Stimulated activated CD8-positive, alpha-beta memory T cell treated with anti-CD3 and anti-CD28 coated beads, Interleukin-7, amount 100 ng/mL, for 1 hour (primary cell): ENCODE measurements at places on chromosomes 4 and X.

- no peak for DNase-seq
These were observed 59.6 kb downstream of the LNX1 start for GRCh38 chr4:53531585-53532224.

- no peak for DNase-seq
These were observed 58.1 kb downstream of the FAM13A start for GRCh38 chr4:88998891-88999290.

DNA sequence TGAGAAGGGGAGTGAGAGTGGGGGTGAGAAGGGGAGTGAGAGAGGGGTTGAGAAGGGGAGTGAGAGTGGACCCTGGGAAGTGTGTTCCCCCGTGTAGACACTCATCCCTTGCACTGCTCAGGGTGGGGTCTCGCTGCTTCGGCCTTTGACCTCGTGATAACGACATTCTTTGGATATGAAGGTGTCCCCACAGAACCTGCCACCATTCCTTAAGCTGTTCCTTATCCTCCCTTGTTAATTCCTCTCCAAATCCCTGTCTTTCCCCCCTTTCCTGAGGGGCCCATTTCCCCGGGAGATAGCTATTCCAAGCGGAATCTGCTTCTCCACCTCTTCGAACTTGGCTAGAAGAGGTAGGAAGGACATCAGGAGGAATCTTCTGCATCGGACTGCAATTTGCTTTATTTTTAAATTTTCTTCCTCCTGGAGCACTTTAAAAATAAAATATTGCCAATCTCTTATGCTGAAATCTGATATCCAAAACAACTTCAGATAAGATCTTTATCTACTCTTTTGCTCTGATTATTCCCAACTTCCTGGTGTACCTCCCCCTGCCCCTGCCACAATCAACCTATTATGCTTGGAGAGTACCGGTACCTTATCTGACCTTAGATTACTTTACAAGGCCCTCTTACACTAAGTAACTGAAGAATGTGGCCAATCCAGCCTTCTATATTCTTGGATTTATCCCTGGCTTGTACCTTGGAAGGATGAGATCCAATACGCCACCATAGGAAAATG lies 15.6 kb downstream of the TRIML1 start:
- DNase-seq: no peak

GRCh38 chr4:109718759-109719158 lies 11.1 kb downstream of the PLA2G12A start:
- DNase-seq: no peak

GRCh38 chr4:187903106-187903505 lies 92.5 kb upstream of the ZFP42 start:
- DNase-seq: no peak

DNA sequence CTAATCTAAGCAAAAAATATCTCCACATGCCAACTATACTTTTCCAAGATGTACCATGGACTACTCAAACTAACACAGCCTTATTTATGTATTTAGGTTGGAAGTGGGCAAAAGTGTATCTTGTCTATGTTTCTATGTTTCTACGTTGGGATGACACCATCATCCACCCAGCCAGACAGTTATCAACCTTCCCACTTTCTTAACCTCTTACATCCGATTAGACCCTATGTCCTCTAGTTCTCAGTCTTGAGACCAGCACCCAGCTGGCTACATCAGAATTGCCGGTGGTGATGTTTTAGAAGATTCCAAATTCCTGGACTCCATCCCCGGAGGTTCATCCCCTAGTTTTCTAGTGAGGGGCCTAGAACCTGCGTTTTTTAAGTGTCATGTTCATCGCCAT lies 1.0 kb upstream of the AASDH start:
- DNase-seq: no peak

DNA sequence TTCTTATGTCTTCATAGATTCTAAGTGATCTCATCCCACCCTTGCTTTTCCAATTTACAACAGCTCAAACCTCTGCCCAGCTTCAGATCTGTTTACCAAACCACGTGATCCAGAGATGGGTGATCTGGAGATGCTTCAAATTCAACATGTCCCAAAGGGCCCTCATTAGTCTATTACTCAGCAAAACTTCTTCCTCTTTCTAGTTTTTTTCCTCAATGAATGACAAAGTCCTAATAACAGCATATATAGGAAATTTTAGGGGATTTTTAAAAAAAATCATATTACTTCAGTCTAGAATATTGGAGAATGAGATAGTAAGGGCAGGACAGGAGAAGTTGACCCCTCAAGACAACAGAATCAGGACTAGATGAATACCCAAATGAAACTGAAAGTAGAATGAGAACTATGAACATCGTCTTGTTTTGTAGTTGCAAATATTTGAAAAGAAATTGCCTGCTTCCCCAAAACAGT lies 127.1 kb downstream of the CFAP299 start:
- DNase-seq: no peak

DNA sequence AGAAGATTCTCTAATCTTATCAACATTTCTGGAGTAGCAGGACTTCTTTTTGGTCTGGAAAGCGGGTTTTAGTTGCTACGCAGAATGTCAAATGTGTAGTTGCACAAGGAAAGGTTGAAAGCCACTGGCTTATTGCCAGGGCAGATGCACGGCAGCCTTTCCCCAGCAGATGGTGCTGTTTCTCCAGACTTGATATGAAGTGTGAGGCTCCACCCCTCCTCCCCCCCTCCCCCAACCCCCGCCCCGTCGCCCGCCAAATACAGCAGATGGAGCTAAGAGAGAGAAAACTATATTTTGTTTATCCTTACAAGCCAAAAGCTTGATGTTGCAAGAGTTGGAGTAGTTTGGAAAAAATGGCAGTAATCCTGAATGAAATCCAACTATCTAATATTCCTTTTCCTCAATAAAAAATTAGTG lies 32.0 kb downstream of the ENOPH1 start:
- peak; percentile 58 for DNase-seq

DNA sequence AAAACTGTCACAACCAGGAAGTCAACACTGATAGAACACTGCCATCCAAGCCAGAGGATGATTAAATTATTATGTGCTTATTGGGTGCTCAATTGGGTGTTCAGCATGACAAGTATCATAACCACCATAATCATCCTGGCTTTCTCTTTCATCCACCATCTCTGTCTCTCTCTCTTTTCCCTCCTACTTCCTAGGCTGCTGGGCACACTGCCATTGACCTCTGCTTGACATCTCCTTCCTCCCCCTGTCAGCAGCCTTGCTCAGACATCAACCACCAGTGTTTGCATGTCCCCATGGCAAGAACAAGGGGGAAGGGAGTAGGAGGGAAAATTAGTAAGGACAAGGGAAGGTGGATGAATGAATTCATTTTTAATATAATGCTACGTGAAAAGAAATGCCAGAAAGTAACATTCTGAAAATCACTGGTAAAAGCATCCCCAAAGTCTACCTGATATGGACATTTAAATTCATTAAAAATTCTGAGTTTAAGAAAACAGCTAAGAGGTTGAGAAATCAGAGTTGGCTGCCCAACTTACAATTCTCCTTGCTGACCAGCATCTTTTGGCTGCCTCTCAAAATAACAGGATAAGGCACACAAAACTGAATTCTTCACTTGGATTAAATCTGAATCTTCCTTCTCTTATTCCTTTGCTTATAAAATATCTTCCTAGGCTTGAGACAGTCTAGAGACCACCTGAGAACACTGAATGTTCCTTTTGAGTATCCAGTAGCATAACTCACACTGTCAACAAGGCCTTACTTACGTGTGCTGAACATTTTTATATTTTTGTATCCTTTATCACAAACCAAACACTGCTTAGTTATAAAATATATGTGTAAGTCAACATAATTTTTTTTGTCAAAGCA lies 48.5 kb downstream of the SNCA start:
- DNase-seq: no peak

DNA sequence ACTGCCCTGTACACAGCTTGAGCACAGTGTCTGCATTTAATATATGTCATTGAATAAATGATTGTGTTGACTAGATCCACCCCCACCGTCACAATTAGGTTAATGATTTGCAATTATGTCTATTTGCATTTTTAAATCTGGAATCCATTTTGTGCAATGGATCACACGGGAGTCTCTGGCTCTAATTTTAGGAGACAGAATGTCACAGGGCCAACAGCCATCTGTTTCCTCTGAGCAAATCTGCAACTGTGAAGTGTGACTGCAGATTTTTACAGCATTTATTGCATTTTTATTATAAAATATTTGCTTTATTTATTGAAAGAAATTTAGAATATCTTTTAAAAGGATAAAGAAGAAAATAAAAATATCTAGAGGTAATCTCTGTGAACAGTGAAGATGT lies 316.8 kb downstream of the HS3ST1 start:
- DNase-seq: no peak

DNA sequence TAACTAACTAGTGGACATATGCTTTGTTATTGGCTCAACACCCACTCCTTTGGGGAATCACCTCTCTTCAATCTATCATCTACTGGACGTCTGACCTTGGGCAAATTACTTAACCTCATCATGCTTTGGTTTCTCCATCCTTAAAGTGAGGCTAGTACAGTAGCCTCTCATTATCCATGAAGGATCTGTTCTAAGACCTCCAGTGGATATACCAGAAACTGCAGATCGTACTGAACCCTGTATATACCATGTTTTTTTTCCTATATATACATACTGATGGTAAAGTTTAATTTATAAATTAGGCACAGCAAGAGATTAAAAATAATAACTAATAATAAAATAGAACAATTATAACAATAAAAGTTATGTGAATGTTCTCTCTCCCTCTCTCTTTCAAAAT lies 56.2 kb downstream of the HMGB3 start:
- DNase-seq: no peak

DNA sequence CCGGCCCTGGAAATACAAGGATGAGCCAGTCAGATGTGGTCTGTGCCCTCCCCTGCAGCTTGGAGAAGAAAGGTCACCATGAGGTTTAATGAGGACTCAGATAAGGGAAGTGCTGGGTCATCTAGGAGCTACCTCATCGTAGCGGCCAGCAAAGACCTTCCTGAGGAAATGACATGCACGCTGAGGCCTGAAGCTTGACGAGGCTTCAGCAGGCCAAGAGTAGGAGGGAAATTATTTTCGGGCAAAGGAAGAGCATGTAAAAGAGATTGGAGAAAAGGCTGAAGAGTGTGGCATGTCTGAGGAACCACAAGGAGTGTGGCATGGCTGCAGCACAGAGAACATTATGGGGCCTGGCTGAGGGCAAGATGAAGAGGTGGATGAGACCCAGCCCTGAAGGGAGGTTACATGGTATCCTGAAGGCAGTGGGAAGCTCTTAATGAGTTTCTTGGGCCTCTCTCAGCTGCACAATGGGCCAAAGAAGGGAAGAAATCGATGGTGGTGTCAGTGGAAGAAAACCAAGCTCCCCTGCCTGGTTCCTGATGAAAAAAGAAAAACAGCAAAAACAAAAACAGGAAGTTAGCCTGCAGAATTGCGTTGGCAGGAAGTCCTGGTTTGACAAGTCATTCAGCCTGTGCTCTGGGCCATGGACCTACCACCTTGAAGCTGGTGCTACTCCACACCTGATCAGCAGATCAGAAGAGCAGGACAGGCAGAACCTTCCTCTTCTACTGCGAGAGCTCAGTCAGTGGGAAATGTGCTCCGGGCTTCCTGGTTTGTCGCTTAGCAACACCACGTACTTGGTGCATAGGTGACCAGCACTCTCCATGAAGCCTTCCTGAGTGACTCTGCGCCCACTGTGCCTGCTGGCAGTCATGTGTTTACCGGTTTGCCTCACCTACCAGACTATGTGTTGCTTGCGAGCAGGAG lies 134.5 kb upstream of the KLF3 start:
- no peak for DNase-seq

GRCh38 chr4:30720661-30721184 lies 554 bp downstream of the PCDH7 start:
- no peak for DNase-seq

DNA sequence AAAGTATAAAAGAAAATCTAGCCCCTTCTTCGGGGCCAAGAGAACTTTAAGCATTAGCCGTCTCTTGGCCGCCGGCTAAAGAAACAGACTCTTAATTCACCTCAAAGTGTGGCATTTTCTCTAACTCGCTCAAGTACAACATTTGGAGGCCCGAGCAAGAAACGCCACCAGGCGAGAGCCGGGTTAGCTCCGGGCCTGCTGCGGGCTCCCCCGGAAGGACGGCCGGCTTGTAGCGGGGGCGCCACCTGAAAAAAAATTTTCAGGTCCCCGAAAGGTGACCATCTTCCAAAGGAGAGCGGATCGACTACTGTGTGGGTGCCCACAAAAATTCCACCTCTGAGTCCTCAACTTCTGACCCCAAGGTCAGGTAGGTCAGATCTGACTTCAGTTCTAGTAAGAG lies 156.0 kb downstream of the DEFB131A start:
- DNase-seq: no peak

- no peak for DNase-seq
These were observed 526.4 kb upstream of the PRKX start for GRCh38 chrX:4239650-4240540.

GRCh38 chrX:130098210-130098552 lies 12.1 kb downstream of the ELF4 start:
- no peak for DNase-seq

DNA sequence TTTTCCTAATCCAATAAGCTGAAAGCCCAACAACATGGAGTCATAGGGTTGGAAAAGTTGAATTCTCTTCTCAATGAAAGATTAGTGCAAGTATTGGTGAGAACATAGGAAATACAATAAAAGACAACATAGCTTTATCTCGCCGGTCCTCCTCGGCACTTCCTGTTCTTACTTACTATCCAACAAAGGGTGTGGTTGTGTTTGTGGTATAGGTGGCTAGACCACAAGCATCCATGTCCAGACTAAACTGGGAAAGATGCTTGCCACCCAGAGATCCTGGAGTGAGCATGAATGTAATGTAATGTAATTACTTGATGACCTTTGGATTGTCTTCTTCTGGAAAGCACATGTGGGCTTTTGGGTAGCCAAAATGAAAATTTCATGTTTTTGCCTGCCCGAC lies 223.8 kb downstream of the CPE start:
- DNase-seq: no peak

DNA sequence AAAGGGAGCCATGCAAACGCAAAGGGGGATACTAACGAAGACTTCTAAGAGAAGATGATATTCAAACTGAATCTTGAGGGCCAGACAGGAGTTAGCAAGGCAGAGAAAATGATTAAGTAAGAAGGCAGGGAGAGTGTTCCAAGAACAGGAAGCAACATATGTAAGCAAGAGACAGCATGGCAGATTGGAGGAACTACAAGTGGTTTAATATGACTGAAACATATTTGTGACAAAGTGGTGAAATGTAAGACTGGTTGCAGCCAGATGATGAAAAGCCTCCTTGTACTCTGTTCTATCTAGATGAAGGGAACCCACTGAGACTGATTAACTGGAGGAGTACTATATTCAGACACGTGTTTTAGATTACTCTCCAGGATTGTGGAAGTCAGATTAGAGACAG lies 116.6 kb upstream of the DIAPH2 start:
- no peak for DNase-seq

GRCh38 chrX:37580080-37580479 lies 8.6 kb downstream of the LANCL3 start:
- DNase-seq: no peak

GRCh38 chr4:164116286-164116685 lies 621.8 kb downstream of the TMA16 start:
- DNase-seq: no peak

GRCh38 chr4:87679449-87680169 lies 29.5 kb downstream of the DMP1 start:
- no peak for DNase-seq

- DNase-seq: no peak
These were observed 472.4 kb upstream of the HS3ST1 start for GRCh38 chr4:11901089-11901488.

- DNase-seq: no peak
These were observed 57.9 kb downstream of the GPR101 start for GRCh38 chrX:136975684-136976470.
